ENCODE measurements at places on chromosomes 11 and 22.
A peak's percentile ranks its signal among the peaks of the same experiment; 100 is the strongest.

DNA sequence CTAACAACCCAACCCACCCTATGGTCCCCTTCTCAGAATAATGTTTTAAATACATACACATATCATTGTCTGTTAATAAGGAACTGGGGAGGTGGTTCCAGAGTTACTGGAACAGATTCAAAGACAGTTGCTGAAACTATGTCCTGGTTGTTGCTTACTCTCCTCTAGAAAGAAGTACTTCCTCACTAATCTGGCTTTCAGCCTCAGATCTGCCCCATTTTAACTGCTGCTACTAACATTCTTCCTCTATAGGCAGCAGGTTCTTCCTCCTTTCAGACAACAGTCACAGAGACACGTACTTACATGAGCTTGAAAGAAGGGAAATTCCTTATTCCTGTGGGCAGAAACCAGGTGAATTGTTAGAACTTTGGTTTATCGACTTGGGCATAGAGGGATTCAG, 8.1 kb upstream of the NEU3 start:
- DNase-seq, result no peak

DNA sequence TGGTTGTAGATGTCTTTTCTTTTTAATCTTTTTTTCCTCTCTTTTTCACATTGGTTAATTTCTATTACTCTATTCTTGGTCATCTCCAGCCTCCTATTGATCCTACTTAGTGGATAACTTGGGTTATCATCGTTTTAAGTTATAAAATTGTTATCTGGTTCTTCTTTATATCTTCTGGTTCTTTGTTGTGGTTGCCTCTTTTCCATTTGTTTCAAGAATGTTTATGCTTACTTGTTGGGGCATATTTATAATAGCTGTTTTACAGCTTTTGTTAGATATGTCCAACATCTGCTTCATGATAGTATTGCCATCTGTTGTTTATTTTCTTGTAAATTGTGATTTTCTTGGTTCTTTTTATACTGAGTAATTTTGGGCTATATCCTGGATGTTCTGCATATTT, 1429.6 kb downstream of the TBC1D22A start:
- no peak for DNase-seq

DNA sequence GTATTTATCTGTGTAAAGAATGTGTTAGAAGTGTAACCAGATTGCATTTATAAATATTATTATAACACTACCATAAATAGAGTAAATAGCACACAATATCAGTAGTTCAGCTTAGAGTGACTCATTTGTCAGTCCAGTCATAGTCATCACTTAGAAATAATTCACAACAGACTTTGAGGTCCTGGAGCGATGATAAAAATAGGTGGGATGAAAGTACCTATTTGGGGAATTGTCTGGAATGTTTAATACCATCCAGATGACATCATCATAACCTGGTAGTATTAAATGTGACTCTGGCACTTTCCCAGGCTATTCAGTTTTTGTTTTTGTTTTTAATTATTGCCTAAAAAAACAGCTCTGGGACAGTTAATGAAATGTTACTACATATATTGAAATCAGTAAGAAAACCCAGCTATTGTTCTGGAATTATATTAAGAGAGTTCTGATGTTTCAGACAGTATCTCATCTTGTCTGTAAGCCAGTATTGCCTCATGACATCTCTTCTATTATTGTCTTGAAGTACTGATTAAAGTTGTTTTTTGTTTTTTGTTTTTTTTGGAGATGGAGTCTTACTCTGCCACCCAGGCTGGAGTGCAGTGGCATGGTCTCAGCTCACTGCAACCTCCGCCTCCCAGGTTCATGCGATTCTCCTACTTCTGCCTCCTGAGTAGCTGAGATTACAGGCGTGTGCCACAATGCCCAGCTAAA, 74.8 kb downstream of the SIK2 start:
- DNase-seq, result peak; percentile 31

DNA sequence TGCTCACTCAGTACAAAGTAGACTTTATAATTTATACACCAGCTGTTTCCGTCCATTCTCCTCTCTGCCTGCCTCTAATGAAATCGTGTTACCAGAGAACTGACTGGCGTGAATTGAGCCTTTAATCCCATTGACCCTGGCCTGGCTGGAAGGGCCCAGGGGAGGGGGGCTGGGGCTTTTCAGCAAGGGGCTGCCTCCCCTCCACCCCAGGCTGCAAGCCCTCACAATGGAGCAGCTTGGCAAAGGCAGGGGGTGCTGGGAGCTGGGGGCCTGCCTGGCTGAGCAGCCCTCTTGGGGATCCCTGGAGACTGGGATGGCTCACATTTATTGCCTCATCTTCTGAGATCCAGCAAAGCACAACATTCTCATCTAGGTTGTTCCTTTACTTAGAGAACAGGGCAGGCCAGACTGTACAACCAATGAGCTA, 25.8 kb upstream of the LMO1 start:
- DNase-seq, result no peak

DNA sequence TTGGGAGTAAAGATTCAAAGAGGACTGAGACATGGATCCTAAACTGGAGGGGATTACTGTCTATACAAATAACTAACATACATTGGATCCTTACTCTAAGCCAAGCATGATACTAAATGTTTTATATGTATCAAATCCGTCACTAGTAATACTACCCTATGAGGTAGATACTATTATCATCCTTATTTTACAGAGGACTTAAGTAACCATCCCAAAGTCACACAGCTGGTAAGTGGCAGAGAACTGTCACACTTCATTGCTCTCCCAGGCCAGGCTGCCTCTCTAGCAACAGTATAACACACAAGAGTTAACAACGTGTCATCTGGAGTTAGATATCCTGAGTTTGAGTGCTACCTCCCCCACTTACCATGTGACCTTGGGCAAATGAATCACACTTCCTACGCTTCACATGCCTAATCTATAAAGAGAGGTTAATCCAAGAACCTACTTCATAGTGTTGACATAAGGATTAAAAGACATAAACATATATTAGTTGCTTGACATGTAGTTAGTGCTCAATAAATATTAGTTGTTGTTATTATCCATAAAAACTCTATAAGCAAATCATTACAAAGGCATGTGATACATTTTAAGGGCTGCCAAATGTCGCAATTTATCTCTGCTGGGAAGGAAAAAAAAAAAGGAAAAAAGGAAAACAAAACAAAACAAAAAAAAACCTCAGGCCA, 33.8 kb upstream of the SPON1 start:
- DNase-seq, result peak; percentile 72

- DNase-seq, result no peak
These were observed 66.9 kb downstream of the AMOTL1 start for GRCh38 chr11:94834911-94835593.

All from AG08395 (cell line).